NCI-H1417 (cell line): ENCODE measurements at places on chromosomes 1 and 21.

DNA sequence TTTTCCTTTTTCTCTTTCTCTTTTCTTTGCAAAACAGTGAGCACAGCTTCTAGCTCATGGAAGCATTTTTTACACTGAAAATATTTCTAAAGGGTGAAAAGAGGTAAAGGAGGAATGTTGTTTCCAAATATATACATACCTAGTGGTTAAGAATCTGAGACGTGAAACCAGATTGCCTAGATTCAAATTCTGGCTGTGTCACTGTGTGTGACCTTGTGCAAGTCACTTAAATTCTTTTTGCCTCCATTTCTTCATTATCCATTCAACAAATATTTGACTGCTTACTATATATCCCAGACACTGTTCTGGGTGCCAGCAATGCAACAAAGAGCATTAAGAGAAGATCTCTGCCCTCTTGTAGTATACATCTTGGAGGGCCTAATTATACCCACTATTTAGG is 53.3 kb downstream of the ZFYVE9 start:
- no peak for DNase-seq

DNA sequence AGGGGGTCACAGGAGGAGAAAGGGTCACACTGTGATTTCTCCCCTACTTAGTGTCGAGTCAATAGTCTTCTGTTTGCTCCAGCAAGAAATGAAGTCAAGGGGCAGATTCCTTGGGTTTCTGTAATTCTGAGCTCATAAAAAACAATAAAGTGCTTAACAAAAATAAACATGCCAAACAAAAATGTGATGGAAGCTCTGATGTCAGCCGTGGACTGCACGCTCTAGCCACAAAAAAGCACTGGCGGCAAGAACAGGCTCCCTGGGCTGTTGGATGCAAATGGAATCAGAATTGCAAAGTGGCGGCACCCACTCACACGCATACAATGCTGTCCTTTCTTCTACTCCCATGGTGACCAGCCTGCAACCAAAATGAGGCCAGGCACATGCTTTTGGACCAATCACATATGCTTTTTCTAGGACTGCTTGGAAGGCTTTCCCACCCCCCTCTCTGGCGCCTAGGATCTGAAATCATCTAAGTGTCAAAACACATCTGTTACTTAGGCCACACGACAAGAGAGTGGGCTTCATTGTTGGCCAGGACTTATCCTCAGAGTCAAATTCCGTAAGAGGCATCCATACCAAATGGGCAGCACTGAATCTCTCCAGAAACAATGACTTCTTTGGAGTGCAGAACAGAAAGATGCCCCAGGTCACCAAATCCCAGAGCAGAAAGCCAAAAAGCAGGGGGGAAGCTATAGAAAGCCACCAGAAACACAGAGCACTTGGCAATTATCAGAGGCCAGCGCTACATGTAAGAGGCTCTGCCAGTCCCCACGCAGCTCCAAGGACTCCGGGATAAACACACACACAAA is 9.2 kb downstream of the C1orf198 start:
- no peak for DNase-seq

DNA sequence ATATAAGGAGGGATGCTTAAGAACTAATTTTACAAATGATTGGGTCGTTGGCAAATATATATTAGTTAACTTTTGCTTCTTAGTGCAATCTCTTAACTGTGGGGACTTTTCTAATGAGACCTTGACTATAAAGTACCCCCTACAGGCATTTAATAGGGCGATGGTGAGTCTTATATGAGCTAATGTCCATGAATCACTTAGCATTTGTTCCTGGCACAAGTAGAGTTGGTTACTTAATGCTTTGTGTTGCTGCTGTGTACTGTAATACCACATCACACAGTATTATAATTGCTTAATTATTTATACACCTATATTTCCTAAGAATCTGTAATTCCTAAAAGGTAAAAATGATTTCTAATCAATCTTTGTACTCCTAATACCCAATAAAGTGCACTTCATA is 25.3 kb upstream of the TMCO1 start:
- no peak for DNase-seq

GRCh38 chr1:191992118-191992517 is 166.1 kb upstream of the RGS18 start:
- no peak for DNase-seq

DNA sequence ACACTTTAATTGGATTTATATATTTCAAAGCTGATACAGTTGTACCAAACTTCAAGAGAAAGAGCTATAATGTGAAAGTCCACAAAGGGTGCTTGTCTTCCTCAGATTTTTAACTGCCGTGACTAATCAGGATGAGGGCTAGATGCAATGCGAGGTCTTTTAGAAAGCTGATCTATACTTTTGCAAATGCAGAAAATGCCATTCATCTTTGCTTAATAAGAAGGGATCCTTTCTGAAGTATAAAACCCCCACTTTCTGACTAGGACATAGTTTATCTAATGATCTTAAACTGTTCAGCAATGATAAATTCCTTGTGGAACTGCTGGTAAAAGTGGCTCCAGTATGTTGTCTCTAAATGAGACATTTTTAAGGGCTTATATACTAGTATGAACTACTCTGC is 102.7 kb upstream of the NGF start:
- no peak for DNase-seq

GRCh38 chr1:229222081-229222480 is 48.8 kb upstream of the RAB4A start:
- DNase-seq, result no peak

GRCh38 chr21:32516756-32517649 is 68.3 kb downstream of the TCP10L start:
- DNase-seq, result no peak

GRCh38 chr21:42389449-42389835 is 6.4 kb downstream of the TMPRSS3 start:
- no peak for DNase-seq

- no peak for DNase-seq
These were observed 6.2 kb downstream of the TNNT2 start for GRCh38 chr1:201371276-201371675.

DNA sequence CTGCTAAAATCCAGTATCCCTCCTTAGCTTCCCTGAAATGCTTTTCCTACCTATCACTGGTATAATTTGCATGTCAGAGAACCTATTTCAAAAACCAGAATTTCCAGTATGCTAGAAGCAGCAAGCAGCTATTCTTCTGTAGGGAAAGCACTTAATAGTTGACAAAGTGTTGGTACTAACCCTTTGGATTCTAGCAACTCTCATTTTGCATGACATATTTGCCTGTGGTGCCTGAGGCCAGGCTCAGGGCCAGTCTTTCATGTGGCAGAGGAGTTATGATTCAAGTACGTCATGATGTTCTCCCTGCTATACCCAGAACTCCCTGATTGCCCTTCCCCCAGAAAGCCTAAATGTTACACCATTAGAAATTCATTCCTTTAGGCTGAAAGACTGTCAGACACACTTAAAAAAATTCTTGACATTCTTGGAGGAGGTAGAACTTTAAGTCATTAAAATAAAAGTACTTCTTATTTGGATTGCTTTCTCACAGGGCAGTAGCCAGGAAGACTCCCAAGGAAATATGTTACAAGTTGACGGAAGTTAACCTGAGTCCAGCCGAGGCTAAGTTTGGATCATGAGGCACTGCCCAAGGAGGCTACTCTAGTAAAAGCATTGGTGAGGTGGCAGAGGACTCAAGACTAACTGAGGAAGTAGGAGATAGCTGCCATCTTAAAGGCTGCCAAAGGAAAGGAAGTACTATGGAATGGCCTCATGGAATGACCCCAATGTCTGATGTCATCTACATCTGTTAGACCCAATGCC is 298.4 kb upstream of the SPAG17 start:
- DNase-seq, result no peak
